AG09319 (cell line): ENCODE measurements at places on chromosomes 1 and 21.

DNA sequence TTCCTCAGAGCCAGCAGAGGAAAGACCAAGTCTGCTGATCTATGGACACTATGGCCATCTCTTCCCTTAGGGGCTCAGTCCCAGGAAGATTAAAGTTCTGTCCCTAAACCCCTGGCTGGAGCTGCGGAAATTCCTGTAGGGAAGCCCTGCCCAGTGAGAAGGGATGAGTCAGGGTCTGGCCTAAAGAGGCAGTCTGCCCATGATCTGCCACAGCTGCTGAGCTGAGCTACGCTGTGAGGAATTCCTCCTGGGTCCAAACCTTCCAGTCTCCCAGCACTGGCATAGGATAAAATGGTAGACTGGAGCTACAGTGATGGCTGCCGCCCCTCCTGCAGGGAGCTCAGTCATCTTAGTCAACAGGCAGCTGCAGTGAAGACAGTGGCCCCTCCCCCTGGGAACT is 213.7 kb downstream of the BRINP2 start:
- DNase-seq, result no peak

GRCh38 chr1:169750041-169750440 is 16.2 kb upstream of the SELE start:
- DNase-seq, result no peak

GRCh38 chr1:193787061-193787460 is 600.6 kb upstream of the B3GALT2 start:
- DNase-seq, result no peak

DNA sequence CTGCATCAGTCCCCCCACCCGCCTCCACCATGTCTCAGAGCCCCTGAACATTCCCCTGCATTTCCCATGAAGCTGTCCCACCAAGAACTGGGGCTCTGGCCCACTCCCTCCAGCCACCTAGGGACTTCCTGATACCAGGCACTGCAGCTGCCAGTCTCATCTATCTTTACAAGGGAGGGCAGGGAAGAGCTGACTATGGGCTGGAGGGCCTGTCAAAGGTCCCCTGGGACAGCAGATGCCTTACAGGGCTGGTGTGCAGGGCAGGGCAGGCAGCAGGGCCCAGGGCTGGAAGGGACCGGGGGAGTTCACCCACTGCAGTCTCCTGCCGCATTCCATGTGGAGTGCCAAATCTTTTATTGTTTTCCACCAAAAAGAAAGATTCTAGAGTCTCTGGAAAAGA is 17.6 kb downstream of the SHISA4 start:
- no peak for DNase-seq

DNA sequence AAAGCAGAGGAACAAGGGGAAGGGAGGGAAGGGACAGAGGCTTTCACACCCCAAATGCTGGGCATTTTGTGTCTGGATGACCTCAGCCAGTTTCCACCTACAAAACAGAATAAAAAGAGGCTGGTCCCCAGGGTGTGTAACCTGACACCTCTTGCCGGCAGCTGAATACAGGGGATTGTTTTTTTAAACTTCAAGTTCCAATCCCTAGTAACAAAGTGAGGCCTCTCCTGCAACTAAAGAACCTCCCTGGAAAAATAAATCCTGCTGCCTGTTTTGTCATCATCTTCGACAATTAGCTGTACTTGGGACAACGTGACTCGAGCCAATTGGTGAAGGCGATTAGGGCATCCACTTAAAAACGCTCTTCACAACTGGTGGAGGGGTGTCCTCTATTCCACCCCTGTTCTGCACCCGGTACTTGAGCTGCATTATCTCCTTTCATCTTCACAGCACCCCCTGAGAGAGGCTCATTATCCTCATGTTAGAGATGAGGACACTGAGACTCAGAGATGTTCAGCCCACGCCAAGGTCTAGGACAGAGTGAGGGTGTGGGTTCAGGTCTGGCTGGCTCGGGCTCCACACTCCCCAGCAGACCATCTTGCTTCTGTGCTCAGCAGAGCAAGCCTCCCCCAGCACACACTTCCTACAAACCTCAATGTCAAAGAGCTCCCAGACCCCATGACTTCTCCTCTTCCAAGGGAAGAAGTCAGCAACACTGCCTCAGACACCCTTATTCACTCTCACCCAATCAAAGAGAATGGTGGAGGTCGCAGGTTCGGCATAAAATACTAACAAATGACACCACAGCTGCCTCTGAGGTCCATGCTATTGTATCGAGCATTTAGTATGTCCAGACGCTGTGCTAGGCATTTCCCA is 15.2 kb downstream of the ITPKB start:
- no peak for DNase-seq
